ENCODE measurements at places on chromosomes 13 and 19. TPM values are rescaled to one million over a fixed set of nuclear protein-coding genes. Genes with fewer than 3 reads are reported as not detected.

ZNF836 gene
- 6.6 TPM for total RNA-seq

DNA sequence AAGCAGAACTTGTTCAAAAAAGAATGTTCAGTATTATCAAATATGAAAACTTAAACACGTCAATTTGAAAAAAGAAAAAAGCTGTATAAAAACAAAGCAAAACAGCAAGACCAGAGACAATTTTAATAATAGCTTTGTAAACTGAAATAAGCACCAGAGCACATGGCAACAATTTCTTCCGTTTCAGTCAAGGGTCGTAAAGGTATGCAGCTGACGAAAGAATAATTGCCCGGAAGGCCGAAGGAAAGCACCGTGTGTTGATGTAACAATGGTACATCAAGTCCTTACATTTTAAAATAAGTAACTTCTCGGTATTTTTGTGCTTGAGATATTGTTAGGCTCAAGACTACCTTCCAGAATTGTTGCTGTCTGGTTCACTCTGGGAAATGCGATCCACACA, 1.7 kb downstream of the PROSER1 start:
- DNase-seq = no peak

DNA sequence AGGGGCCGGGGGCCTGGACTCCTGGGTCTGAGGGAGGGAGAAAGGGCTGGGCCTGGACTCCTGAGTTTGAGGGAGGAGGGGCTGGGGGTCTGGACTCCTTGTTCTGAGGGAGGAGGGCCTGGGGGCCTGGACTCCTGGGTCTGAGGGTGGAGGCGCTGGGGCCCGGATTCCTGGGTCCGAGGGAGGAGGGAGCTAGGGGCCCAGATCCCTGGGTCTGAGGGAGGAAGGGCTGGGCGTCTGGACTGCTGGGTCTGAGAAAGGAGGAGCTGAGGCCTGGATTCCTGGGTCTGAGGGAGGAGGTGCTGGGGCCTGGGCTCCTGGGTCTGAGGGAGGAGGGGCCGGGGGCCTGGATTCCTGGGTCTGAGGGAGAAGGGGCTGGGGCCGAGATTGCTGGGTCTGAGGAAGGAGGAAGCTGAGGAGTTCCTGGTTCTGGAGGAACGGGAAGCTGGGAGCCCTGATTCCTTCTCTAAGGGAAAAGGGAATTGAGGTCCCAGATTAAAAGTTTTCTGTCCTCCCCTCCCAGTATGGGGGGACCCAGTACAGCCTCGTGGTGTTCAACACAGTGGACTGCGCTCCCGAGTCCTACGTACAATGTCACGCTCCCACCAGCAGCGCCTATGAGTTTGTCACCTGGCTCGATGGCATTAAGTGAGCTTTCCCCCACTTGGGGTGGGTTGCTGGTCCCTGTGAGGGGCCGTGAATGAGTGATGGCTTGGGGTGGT, 721 bp downstream of the MED25 start:
- no peak for DNase-seq

DNA sequence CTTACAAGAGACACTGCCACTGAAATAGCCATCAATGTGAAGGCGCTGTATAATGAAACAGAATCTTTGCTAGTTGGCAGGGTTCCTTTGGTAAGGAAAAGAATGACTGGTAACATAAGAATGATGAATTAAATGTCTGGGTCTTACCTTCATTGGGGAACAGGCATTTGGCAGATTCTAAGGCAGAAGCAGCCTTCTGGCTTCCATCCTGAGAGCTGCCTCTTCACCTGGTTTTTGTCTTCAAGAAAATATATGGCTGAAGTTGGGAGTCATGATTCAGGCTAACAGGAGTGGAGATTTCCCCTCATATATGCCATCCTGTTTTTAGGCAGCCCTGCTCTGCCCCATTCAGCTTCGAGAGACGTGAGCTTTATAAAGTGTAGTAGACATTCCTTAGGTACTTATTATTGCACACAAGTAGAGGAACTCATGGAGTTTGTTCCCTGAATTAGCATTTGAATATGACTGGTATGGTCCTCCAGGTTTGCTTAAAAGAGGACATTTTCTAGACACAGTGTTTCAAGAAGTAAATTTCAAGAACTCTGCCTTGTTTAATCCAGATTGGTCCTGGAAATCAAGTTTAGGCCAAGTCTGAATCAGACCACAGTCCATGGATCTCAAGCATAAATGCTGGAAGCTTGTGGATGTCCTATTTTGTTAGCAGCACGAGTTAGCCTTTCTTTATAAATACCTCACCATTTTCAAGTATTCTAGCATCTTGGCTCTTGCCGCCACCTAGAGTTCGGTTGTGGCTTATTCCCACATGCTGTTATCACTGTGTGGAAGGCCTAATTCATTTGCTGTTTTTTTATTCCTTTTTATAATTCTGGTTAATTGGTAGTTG, 56.2 kb upstream of the AKAP11 start:
- no peak for DNase-seq

- DNase-seq = no peak
These were observed 24.0 kb upstream of the EIF3G start for GRCh38 chr19:10143681-10144080.
